ENCODE measurements at places on chromosomes 7 and 10.
A peak's percentile ranks its signal among the peaks of the same experiment; 100 is the strongest.

DNA sequence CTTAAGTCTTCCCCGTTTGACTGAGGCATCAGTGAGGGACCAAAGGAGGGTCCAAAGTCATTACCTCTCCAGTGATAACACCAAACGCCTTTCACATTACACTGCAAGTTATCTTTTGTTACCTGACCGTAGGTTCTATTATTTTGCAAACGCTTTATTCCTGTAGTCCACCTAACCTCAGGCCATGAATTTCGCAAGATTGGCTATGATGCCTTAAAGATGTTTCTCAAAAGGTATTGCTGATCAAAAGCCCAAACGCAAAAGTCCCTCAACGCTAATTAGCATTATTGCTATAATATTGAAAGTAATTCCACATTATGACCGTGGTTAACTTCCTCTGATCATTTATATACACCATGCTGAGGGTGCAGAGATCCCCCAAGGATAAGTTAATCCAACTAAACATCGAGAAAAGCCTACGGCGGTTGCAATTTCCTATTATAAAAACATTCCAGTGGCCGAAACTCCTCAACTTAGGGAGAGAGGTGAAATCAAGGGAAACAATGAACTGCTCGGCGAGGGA lies 649 bp downstream of the DNA2 start:
- no peak for DNase-seq

GRCh38 chr7:137992550-137993394 lies 9.1 kb downstream of the CREB3L2 start:
- no peak for DNase-seq

- DNase-seq, result no peak
Observed at GRCh38 chr7:70935311-70935710, 196.6 kb upstream of the GALNT17 start.

GRCh38 chr10:119378737-119379067 lies 163.8 kb downstream of the RGS10 start:
- no peak for DNase-seq

DNA sequence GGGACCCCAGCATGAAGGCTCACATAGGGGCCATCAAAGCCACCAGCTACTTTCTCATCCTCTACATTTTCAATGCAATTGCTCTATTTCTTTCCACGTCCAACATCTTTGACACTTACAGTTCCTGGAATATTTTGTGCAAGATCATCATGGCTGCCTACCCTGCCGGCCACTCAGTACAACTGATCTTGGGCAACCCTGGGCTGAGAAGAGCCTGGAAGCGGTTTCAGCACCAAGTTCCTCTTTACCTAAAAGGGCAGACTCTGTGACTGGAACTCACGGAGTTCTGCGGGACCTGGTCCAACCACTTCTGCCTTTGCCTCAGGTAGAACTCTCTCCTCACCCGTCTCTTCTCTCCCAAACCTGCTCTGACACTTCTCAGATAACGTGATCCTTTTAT lies 945 bp downstream of the TAS2R40 start:
- no peak for DNase-seq

- DNase-seq, result peak; percentile 61
Observed at GRCh38 chr7:82444220-82444909, 788 bp upstream of the CACNA2D1 start.

GRCh38 chr10:72694476-72695369 lies 2.8 kb downstream of the MCU start:
- DNase-seq, result peak; percentile 57

GRCh38 chr7:131151034-131151433 lies 176.6 kb upstream of the MKLN1 start:
- no peak for DNase-seq

DNA sequence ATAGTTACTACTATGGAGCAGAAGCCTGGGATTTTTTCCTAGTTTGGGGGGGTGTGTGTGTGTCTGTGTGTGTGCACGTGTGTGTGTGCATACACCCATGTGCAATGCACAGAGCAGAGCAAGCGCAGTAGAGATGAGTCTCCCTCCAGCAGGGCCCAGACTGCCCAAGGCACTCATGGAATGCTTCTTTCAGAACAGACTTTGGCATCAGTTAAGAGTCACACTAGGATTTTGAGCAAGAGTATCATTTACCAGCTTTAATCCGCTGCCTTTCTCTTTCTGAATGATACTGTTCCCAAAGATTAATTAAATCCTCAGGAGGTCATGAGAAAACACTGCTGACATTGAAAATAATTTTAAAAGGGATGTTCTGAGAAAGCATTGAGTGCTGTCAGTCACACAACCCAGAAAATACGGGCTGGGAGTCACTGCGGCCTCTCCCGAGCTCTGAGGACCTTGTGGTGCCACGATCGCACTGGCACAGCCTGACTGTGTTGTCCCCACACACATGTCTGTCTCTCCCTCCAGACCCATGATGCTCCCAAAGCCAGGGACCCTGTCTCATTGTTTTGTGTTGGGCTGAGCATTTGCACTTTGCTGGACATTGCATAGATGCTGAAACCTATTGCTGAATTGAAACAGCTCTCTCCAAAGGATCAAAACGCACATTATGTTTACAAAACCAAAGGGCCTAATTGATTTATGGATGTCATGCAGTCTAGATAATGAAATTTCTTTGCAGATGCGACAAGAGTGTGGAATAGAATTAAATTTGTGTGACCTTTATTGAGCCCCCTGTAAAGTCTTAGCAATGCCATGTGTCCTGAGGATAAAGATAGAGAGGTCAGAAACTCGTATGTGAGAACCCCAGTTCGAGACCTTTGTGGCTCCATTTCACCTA lies 54.7 kb upstream of the FIGNL1 start:
- no peak for DNase-seq

DNA sequence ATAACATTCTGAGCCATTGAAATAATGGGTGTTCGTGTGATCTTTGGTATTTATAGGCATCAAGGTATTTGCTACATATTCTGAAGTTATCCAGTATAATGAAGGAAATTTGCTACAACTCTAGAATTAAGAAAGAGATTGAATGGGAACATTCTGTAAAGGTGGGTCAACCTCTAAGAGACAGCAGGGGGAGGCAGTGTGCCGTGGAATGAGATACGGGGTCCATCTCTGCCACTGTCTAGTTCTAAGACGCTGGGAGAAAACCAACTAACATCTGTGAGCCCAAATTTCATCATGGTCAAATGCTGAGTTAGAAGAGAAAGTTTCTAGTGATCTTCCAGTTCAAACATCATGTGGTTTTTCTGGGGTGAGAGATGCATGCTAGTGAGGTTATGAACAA lies 368.9 kb downstream of the SORCS1 start:
- no peak for DNase-seq

DNA sequence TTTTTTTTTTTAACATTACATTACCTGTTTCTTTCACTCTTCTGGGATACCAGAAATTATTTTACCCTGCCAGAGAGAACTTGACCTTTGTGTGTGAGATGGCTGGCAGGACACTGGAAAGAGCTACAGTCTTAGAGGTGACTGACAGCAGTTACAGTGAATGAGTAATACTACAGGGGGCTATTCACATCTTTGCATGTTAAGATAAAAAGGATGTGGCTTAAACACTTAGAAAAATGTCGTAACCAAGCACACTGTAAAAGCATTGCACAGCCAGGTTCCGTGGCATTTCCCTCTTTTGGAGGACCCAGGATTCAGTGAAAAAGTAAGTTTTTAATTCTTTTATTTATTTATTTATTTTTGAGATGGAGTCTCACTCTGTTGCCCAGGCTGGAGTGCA lies 18.8 kb upstream of the TBC1D12 start:
- no peak for DNase-seq

GRCh38 chr7:105024734-105025133 lies 10.7 kb downstream of the KMT2E start:
- no peak for DNase-seq

DNA sequence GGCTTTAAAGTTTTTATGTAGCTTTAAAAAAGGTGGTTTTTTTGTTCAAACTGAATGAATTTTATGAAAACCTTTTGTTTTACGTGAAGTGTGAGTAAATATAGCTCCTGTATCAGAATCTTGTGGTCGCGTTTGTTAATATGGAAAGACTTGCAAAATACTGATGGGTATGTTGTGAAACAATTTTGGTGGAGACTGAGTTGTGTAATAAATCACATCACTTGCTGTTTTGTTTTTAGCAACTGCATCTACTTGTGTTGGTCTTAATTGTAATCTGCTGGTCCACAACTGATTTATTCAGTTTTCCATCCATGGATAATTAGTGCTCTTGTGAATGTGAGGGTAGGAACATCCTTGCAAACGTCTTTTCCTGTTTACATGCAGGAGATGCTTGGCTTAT lies 10.5 kb downstream of the PLXDC2 start:
- no peak for DNase-seq

- DNase-seq, result no peak
Observed at GRCh38 chr10:95404462-95404858, 113.7 kb upstream of the PDLIM1 start.

GRCh38 chr7:85320699-85321476 lies 134.0 kb upstream of the SEMA3D start:
- DNase-seq, result no peak

DNA sequence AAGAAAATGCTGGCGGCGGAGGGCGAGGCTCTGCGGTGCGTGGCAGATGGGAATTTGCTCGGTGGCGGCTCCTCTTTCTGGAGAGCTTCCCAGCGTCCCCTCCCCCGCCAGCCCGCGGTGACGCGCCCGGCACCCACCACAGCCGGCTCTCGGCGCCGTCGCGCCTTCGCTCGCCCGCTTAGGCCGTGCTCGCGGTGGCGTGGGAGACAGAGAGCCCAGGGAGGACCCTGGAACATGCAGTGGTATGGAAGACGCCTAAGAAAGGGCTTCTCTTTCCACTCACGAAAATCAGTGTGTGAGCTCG lies 576 bp upstream of the CSGALNACT2 start:
- peak; percentile 91 for DNase-seq

DNA sequence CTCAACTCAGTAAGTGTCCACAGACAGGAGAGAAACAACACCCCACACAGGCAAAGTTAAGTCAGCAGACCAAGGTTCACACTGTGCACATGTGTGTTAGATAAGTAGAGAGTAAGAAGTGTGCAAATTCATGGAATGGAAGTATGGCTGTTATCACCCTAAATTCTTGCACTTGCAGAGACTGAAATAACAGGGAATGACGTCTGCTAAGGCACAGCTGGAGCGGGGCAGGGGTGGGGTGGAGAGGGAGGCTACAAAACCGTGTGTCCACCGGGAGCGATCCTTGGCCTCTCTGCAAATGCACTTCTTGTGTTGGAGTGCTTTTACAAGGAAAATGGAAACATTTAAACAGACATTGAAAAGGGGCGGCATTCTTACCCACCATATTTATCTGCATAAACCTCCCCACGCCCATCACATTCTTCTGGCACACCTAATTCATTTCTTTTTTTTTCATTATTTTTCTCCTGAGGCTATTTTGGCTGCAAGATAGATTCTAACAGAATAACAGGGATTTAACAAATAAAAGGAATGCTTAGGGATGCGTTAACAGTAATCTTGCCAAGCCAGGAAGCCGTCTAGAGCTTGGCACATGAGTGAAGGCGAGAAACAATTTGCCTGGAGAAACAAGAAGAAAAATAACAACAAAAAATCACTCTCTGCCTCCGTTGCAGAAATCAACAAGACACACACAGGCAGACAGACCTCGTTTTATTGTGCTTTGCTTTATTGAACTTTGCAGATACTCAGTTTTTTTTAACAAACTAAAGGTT lies 30.1 kb downstream of the TNS3 start:
- DNase-seq, result peak; percentile 29

GRCh38 chr7:66517212-66517909 lies 111.3 kb upstream of the KCTD7 start:
- no peak for DNase-seq

DNA sequence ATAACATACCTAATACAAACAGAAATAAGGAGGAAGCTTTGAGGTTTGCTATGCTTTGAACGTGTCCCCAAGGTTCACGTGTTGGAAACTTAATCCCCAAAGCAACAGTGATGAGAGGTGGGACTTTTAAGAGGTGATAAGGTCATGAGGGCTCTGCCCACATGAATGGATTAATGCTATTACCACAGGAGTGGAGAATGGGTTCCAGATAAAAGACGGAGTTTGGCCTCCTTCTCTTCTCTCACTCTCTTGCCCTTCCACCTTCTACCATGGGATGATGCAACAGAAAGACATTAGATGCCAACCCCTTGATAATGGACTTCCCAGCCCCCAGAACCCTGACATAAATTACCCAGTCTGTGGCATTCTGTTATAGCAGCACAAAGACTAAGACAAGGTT lies 9.6 kb downstream of the ITGB1 start:
- no peak for DNase-seq

GRCh38 chr10:75400771-75401568 lies 594 bp downstream of the ZNF503 start:
- no peak for DNase-seq

DNA sequence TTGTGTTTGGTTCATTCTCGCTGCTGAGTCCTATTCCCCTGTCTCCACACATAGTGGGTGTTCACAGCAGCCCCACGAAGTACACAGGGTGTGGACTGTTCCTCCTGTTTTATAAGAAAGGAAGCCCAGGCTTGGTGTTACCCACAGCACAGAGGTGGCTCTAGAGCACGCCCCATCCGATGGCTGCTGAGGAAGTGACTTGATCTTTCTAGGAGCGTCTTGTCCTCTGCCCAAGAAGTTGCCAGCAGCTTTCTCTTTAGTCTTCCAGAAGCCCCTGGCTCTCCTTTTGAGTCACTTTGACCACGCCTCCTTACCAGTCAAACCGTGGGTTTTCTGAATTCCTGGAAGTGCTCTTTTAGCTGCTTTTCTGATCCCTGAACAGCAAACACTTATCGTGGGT lies 94.0 kb downstream of the GRK5 start:
- DNase-seq, result no peak

DNA sequence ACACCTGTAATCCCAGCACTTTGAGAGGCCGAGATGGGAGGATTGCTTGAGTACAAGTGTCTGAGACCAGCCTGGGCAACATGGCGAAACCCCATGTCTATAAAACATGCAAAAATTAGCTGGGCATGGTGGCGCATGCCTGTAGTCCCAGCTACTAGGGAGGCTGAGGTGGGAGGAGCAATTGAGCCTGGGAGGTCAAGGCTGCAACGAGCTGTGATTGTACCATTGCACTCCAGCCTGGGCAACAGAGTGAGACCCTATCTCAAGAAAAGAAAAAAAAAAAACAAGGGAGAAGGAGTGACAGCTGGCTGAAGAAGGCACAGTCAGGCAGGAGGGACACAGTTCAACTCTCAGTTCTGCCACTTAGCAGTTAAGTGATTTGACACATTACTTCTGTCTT lies 26.4 kb upstream of the ZCCHC24 start:
- no peak for DNase-seq

GRCh38 chr10:45454859-45455258 lies 80.8 kb downstream of the ALOX5 start:
- no peak for DNase-seq

DNA sequence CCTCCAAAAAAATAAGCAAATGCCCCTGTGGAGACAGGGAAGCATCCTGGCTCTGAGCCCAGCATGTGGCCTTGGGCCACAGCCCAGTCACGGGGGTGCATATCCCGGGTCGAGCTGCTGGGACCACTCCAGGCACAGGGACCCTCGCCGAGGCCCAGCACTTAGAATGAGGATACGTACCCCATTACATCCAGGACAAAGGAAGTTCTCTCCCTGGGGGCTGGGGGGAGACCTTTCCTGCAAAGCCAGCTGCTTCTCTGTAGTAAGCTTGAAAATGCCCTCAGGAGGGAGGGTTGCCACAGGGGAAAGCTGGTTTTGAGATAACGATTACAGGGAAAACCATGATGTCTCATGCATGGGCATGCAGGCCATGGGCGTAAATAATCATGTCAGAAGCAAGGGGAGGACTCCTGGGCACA lies 75.5 kb downstream of the HIPK2 start:
- DNase-seq, result peak; percentile 9

Data from brain (organoid and tissue), 16 donors.